ENCODE measurements at places on chromosomes 11 and 22.
A peak's percentile ranks its signal among the peaks of the same experiment; 100 is the strongest.

DNA sequence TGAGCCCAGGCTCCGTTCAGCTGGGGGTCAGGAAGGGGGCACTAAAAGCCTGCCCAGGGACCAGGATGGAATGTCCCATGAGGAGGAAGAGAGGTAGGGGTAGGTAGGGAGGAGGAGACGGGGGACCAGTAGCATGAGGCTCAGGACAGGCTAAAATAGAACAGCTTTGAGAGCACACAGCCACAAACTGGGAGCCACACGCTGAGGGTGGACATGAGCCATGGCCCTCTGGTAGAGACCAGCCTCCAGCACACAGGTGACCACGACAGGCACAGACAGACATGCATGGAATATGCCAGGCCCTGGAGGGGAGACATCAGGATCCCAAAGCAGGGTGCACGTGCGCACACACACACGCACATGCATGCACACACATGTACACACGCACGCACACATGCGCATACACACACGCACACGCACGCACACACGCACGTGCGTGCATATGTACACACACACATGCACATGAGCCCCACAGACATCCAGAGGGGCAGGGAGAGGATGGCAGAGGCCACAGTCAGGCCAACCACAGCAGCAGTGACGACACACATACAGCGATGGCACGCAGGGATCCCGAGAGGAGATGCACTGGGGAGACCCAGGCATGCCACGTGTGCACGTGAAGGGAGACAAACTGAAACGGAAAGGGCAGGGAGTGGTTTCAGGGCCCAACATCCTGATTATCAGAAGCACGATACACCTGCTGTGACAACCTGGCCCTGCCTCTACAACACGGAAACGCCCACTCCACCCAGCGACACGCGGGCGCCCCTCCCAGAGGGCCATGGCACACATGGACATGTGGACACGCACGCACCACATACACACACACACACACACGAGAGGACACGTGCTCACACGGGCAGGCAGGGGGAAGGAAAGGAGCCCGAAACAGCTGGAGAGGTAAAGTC, 25.7 kb downstream of the LRRC10B start:
- no peak for DNase-seq

DNA sequence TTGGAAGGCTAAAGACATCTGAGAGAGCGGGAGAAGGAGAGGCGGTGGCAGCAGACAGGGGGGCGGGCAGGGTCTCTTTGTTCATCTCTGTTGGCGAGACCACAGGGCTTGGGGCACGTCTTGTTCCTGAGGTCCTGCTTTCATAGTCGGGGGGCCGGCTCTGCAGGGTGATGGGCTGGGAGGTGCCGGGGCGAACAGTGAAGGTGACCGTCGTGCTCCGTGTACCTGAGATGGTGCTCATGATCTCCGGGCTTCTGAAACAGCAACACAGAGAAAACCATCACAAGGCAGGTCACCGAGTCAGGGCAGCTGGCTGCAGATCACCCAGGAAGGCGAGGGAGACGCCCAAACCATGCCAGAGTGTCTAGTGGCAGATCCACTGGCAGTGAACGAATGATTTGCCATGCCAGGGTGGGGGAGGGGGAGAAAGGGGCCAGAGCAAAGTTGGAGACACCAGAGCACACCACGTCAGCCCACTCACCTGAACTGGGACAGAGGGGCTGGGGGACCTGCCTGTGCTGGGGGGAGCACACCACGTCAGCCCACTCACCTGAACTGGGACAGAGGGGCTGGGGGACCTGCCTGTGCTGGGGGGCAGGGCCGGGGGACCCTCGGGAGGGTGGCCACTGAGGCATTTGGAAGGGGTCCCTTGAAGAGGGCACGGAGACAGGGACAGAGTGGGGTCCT, 75.0 kb downstream of the CTTN start:
- no peak for DNase-seq

- DNase-seq, result no peak
These were observed 676.8 kb downstream of the NTM start for GRCh38 chr11:132047167-132047566.

GRCh38 chr22:34356481-34356880, 436.2 kb upstream of the LARGE1 start:
- DNase-seq, result no peak

DNA sequence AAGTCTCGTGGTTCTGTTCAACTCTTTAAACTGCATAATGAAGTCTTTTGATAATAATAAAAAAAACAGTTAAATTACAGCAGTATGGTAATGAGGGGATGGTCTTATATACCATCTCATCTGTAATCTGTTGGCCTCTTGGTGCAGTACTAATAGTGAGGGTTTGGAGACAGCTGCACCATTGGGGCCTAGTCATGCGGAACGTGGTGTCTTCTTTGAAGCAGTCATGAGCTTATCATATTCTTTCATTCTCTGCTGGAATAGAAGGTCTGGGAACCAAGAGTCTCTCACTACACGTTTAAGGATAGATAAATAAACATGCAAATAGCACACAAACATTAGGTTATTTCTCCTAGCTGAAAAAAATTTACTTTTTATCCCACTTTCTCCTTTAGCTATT, 40.9 kb upstream of the OR9Q1 start:
- DNase-seq, result no peak

DNA sequence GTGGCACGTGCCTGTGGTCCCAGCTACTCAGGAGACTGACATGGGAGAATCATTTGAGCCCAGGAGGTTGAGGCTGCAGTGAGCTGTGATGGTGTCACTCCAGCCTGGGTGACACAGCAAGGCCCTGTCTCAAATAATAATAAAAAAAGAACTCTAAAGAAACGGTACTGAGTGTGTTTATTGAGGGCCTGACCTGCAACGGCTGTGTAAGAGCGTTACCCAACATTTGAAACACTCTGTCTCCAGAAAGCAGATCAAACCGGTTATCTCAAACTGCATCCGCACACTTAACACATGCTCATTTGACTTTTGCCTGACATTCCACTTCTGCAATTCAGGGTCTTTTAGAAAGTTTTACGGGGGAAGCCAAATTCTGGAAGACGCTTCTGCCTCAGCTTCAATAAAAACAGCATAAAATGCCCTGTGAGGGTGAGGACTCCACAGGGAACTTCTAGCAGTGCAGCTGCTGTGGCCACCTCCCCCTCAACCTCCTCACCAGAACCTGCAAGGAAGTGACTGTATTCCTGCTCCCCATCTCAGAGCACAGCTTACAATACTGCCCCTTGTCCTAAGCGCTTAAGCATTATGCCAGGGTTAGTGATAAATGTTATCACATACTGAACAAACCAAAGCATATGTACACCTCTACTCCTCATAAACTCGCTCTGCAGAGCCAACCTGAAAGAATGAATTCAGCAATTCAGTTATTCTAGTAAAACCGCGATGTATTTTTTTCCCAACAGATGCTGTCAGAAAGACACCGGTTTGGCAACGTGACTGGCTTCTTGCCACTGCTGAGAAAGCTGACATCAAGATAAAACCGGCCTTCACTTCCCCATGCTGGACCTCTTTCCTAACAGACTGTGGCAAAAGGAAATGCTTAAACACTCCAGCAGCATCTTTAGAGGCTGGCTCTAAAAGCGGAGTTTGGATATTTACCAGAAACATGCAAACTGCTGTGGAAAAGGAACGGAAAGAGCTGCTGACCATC, 52.2 kb downstream of the PRDM10 start:
- DNase-seq, result peak; percentile 24

DNA sequence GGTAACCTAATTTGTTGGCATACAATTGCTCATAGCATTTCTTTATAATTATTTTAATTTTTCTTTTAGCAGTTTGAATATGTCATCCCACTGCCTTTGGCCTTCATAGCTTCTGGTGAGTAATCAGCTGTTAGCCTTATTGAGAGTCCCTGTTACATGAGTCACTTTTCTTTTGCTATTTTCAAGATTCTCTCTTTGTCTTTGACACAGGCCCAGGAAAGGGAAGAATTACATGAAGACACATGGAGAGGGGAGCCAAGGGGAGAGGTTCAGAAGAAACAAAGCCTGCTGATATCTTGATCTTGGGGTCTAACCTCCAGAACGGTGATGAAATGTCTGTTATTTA, 418.2 kb downstream of the METTL15 start:
- DNase-seq, result no peak

GRCh38 chr11:14541192-14541947, 21.2 kb upstream of the PSMA1 start:
- no peak for DNase-seq

GRCh38 chr11:72239849-72240460, 4.0 kb downstream of the PHOX2A start:
- DNase-seq, result no peak

- no peak for DNase-seq
These were observed 6.5 kb upstream of the MFNG start for GRCh38 chr22:37492428-37493344.

GRCh38 chr11:131598305-131598704, 227.9 kb downstream of the NTM start:
- no peak for DNase-seq

GRCh38 chr22:35069541-35069940, 3.6 kb downstream of the ISX start:
- no peak for DNase-seq

GRCh38 chr11:35061516-35062440, 77.2 kb upstream of the CD44 start:
- DNase-seq, result no peak

All from uterus (tissue), 4 donors.